ENCODE measurements at places on chromosomes 4 and X. TPM values are rescaled to one million over a fixed set of nuclear protein-coding genes. Genes with fewer than 3 reads are reported as not detected.

Gene NUP62CL
- not detected for total RNA-seq

Gene GSPT2
- 6.1 TPM for total RNA-seq

Gene TLR2
- 44.4 TPM for total RNA-seq

DNA sequence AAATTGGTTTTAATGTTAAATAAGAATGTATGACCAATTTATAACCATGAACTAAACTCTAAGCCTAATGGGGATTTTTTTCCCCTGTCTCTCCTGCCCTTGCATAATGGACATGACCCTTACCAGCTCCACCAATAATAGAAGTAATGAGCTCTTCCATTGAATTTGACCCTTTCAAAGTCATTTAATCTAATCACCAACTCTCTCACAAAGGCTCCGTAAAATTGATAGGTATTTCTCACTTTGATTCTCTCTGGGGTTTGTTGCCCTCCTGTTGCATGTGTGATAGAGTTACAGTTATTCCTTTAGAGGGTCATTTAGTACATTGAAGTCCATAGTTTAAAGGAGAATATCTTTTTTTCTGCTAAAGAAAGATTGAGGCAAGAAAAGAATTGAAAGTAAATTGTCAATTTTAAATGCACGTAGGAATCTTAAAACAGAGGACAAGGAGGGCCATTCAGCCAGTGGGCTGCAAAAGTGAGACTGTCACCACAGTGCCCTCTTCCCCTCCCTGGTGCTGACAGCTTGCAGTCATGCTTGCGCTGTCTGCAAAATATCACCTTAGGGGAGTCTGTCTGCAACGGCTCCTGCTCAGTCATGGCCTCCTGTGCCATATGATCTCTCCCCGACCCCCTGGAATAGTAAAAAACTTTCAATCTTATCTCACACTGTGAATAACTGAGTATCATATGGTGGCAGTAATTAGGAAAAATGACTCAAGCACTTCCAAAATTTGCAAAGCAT lies 307.5 kb upstream of the GNPDA2 start:
- DNase-seq, result no peak

GRCh38 chrX:15998350-15998749 lies 125.0 kb upstream of the GRPR start:
- no peak for DNase-seq

- no peak for DNase-seq
Observed at GRCh38 chr4:40699648-40700047, 50.1 kb upstream of the NSUN7 start.

GRCh38 chr4:104643805-104644204 lies 149.1 kb upstream of the CXXC4 start:
- DNase-seq, result no peak

DNA sequence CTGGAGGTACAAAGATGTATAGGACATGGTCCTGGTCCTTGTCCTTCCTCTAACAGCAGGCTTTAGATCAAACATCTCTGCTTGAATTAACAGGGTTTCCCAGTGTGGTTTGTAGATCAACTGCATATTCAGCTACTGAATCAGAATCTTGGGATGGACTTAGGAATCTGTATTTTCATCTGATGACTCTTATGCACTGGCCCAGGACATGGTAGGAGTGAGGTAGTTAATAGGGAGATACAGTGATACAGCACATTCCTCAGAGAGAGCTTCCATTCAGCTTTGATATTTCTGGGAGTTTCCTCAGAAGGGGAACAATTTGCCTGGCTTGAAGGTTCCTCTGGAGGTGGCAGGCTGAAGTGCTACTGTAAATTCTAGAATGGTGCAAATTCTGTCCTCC lies 203.1 kb downstream of the LARP7 start:
- no peak for DNase-seq

DNA sequence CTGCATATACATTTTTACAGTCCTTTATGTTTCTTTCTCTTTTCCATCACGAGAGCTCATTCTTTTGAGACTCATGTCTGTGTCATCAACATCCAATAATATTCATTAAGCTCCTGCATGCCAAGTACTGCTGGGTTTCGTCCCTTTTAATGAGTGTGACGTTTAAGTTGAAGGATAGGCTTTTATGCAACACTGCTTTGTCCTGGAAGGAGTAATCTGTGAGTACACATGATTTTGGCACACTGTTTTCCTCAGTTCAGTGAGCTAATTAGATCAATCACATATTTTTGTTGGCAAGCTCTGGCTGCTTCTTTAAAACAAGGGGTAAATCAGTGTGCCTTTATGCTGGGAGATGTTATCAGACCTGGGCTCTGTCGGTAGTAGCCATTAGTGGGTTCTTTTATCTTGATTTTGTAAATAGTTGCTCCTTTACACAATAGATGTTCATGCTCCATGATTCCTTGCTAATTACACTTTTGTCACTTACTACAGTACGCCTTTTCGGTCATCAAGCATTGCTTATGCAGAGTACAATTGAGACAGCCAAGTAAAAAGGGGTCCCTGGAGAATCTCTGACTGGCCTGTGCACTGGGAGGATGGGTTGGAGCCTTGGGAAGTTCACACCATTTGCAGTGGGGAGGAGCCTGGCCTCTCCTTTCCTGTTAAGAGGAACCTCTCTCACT lies 132.6 kb downstream of the FHIP1A start:
- DNase-seq, result no peak

- no peak for DNase-seq
Observed at GRCh38 chrX:153595387-153595786, 3.6 kb downstream of the CCNQ start.

- DNase-seq, result peak; percentile 61
Observed at GRCh38 chrX:11244636-11245035, 48.6 kb upstream of the AMELX start.

DNA sequence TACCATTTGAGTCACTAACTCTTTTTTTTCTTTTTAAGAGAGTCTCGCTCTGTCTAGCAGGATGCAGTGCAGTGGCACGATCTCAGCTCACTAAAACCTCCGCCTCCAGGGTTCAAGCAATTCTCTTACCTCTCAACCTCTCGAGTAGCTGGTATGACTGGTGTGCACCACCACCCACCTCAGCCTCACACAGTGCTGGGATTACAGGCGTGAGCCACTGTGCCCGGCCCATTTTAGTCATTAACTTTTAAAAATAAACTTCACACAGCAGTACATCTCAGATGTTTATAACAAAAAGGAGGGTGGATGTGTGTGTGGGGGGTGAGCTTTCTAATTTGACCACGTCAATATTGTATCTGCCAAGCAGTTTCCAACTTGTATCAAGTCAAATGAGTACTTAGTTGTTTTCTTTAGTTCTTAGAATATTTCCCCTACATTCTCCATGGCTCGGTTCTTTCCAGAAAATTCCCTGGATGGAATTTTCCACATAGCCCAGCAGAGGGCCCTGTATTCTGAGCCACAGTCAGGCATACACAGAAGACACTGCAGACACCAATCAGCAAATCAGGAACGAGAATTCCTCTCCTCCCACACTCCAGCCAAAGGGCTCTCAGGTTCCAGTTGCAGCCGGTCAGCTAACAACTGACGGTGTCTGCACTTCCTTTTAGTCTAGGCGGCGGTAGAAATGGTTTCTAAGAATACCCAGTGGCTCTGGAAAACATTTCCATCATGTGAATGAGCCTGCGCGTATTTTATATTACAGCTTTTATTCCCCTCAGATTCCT lies 20.1 kb upstream of the ARAF start:
- peak; percentile 70 for DNase-seq

- DNase-seq, result no peak
Observed at GRCh38 chrX:69318651-69319340, 153.5 kb upstream of the PJA1 start.

DNA sequence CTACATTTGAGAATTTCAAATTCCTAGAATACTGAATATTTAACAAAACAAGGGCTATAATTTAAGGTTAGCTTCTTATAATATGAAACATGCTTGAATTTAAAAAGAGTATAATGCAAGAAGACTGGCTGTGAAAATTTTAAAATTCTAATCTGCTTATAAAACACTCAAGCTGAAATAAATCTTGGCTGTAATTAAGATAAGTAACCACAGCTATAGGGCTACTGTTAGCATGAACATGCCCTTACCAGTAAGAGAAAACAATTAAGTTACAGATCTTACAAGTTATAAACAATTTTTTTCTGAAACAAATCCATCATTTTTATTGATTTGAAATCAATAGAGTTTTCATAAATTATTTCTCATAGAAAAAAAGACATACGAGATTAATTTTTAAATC lies 148.2 kb downstream of the INPP4B start:
- DNase-seq, result no peak

DNA sequence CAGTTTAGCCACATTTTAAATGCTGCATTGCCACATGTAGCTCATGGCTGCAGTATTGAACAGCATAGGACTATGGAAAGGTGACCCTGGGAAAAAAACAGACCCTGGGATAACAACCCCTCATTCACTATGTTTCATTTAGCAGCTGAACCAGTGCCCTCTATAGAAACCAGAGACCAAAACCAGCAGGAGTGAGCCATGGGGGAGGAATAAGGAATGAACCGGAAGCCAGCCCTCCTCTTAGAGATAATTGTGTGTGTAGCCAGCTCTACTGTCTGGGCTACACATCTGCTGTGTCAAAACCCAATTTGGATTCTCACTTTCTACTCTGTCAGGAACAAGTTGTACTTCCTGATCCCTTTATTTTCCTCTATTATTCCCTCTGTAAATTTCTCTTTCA lies 158.5 kb upstream of the S100G start:
- no peak for DNase-seq

GRCh38 chrX:116657071-116657470 lies 194.3 kb upstream of the CT83 start:
- DNase-seq, result no peak
